ENCODE measurements at places on chromosomes 16 and 17.

GRCh38 chr16:73028721-73029361 is 19.1 kb downstream of the ZFHX3 start:
- DNase-seq: no peak

- peak; percentile 82 for DNase-seq
Measured at GRCh38 chr17:65370669-65371131, 190.7 kb downstream of the AXIN2 start.

- DNase-seq: peak; percentile 23
Measured at GRCh38 chr16:10862438-10862837, 14.6 kb upstream of the CIITA start.

DNA sequence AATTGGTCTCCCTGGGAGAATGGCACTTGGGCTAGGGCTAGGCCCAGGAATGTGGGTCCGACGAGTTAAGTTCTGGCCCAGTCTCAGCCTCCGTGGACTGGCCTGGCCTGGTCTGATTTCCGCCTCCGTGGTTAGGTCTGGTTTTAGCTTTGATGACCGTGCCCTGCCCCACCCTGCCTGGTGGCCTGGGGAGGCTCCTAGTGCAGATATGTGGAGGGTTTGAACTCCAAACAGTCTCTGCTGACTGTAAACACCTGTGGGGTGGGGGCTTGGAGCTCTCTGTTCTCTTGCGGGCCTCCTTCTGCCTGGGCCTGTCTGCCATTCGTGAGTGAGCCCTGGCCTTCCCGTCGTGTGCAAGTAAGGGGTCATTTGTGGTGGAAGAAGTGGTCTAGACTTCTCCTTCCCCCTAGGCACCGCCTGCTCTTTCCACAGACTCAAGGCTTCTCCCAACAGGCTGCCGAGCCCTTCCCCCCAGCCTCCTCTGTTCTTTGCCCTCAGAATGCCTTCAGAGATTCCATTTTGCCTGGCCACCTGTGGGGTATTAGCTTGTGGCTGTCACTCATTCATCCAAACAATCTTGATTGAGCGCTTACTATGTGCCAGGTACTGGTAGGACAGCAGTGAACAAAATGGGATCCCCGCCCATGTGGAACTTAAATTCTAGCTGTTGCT is 1.6 kb downstream of the ATP6V0C start:
- no peak for DNase-seq

GRCh38 chr17:75228305-75228704 is 22.8 kb downstream of the NUP85 start:
- peak; percentile 22 for DNase-seq

DNA sequence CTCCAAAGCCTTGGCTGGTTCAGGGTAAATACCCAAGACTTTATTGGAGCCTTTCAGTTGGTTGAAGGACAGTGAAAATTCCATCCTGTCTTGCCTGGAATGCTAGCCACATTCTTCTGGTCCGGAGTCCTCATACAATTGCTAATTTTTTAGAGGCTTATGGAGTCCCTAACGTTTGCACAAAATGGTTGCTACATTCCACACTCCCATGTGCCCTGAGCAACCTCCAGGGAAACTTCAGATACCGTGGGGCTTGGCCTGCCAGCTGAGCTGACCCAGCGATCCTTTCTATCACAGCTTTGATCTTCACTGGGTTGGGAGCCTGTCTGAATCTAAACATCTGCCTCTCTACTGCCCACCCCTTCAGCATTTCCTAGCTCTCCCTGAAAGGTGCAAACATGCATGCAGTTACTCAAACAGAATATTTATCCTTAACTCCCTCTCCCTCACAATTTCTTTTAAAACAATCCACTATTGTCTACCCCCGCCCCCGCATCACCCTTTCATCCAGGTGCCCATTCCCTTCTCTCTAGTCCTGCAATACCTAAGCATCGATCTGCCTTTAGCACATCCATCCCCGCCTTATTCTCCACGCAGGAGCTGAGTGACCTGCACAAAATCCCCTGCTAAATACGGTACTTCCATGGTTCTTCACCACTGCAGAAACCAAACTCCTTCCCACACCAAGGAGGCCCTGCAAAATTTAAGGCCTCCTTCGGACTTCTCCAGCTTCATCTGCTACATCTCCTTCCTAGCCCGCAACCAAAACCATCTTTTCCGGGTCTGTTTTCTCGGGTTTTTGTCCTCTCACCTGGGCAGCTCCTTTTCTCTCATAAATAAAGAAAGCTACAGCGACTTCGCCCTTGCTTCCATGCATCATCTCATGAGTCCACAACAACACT is 810 bp upstream of the GAN start:
- no peak for DNase-seq

DNA sequence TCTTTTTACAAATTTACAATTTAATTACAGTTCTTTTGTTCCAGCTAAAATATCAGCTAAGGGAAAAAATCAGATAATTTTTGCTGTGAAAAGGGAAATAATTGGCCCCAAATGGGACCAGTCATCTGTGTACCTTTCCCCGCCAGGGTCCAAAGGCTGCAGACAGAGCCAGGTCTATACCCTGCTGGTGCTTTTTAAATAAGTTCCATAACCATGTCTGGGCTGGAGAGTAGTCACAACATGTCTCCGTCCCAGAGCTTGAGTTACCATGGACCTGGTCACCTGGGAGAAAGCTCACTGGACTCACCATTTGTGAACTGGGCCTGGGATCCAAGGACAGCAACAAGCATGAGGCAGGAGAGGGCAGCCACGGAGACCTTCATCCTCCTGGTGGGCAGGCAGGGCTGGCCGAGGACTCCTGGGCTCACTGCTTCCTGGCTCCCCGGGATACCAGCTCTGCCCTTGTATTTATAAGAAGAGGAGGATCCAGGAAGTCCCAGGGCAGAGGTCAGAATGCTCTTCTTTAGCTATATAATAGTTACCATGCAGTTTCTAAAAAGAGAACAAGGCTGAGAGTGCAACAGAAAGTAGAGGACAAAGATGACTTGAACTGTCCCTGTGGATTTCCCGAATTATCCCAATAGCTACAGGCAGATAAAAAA is at the start of gene CCL15:
TSS of gene CCL15 (minus strand) at position 444 of the 662 bp plus-strand sequence. CDS start at position 383, 61 bp downstream.
- no peak for DNase-seq

DNA sequence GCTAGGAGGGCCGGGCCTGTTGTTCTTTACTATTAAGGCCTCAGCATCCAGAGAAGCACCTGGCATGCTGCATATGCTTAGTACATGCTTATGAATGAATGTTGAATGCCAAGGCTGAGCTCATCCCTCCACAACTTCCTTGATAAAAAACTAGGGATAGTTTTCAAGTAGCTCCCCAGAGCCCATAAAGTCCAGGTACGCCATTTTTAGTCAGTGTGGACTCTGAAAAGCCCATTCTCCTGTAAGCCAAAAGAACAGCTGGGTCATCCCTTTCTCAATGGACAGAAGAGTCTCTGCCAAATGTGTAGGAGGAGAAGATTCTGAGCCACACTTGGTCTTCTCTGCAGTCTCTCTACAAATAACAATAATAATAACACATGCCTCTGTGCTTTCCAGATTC is 8.9 kb upstream of the ITGB3 start:
- peak; percentile 41 for DNase-seq

Data from fibroblast of villous mesenchyme (primary cell).